ENCODE measurements at places on chromosomes 2 and 18.

DNA sequence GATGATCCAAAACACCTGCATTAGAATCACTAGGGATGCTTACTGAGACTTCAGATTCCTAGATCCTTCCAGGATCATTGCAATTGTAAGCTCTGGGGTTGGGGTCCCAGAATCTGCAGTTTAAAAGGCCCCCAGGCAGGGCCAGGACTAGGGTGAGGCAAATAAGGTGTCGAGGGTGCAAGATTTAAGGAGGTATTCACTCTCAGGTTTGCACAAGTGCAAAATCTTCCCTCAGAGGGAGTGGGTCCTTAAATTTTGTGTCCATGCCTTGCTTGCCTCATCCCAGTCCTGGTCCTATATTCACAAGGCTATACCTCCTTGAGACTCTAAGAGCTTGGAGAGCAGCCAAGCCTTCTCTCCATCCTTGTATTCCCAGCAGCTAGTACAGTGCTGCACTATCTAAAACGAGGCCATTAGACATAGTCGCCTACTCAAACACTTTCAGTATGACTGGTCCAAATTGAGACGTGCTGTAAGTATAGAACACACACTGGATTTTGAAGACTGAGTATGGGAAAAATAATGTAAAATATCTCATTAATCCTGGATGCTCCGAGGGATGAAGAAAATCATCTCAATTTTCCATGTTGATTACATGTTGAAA is 31.6 kb upstream of the MREG start:
- no peaks in the 10 kb centered on the region for H3K27me3 ChIP-seq
- H3K36me3 ChIP-seq, result peaks cover 39% of the 10 kb centered on the region
- no peak for DNase-seq

- H3K36me3 ChIP-seq, result no peaks in the 10 kb centered on the region
- H3K27me3 ChIP-seq, result peaks cover 12% of the 10 kb centered on the region
- no peaks in the 10 kb centered on the region for H3K4me1 ChIP-seq
- H3K27ac ChIP-seq, result no peak overlapping the region
These were observed 208.4 kb downstream of the CDH20 start for GRCh38 chr18:61541673-61542072.

- DNase-seq, result no peak
- H3K4me3 ChIP-seq, result no peak overlapping the region
- no peak overlapping the region for H3K27ac ChIP-seq
These were observed 175.6 kb downstream of the ALPK2 start for GRCh38 chr18:58453167-58453808.

GRCh38 chr2:39421354-39421753 is 15.7 kb downstream of the MAP4K3 start:
- DNase-seq, result no peak
- peaks cover 63% of the 10 kb centered on the region for H3K4me1 ChIP-seq
- H3K27me3 ChIP-seq, result no peaks in the 10 kb centered on the region
- H3K27ac ChIP-seq, result no peak overlapping the region
- H3K36me3 ChIP-seq, result no peaks in the 10 kb centered on the region

- H3K27me3 ChIP-seq, result no peaks in the 10 kb centered on the region
- H3K27ac ChIP-seq, result no peak overlapping the region
- no peaks in the 10 kb centered on the region for H3K36me3 ChIP-seq
- H3K4me3 ChIP-seq, result no peak overlapping the region
These were observed 344.9 kb downstream of the CYRIA start for GRCh38 chr2:16320716-16321115.

DNA sequence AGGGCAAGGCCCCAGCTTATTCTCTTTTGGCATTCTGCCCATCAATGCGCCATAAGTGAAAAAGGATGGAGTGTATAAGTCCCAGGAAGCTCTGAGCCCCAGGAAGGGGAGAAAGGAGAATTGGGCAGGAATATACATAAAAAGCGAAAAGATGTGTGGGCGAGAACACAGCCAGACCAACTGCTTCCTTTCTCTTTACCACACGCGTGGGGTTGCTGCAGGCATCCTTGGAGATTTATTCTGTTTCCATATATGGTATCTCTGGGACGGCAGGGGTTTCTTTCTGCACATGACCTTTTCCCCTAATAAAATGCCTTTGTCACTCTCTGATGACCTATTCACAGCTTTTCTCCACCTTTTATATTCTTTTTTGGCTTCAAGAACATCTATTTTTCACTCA is 440.5 kb downstream of the NBAS start:
- no peak overlapping the region for H3K27ac ChIP-seq
- H3K4me1 ChIP-seq, result peaks cover 3% of the 10 kb centered on the region
- no peaks in the 10 kb centered on the region for H3K36me3 ChIP-seq
- no peaks in the 10 kb centered on the region for H3K27me3 ChIP-seq
- no peak for DNase-seq

GRCh38 chr18:59067873-59068272 is 71.8 kb upstream of the SEC11C start:
- no peak overlapping the region for H3K27ac ChIP-seq
- DNase-seq, result no peak
- H3K4me1 ChIP-seq, result peaks cover 4% of the 10 kb centered on the region
- no peaks in the 10 kb centered on the region for H3K36me3 ChIP-seq

DNA sequence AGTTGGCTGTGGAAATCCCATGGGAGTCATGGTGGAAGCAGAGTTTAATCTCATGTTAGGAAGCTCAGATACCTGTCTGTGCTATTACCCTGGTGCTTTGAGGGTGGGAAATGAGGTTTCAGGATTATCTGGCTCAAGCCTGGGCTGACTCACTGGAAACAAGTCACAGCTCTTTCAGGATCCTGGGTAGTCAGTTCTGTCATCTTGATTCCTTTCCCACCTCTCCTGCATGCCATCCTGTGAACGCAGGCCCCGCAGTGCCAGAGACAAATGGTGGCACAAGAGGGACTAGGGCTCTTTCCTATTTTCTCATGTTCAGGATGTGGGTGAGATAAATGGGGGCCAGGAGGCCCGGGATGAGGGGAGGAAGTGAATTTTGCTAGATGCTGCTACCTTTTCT is 3.7 kb upstream of the FAM136A start:
- no peak for DNase-seq
- H3K27ac ChIP-seq, result no peak overlapping the region
- H3K4me1 ChIP-seq, result peaks cover 17% of the 10 kb centered on the region
- H3K36me3 ChIP-seq, result peaks cover 8% of the 10 kb centered on the region

GRCh38 chr2:120732506-120733237 is 3.0 kb upstream of the GLI2 start:
- no peaks in the 10 kb centered on the region for H3K36me3 ChIP-seq
- H3K4me3 ChIP-seq, result no peak overlapping the region
- no peak overlapping the region for H3K27ac ChIP-seq
- DNase-seq, result no peak
- peaks cover 7% of the 10 kb centered on the region for H3K4me1 ChIP-seq
- H3K27me3 ChIP-seq, result peaks cover 61% of the 10 kb centered on the region

- peak overlapping the region; percentile 87 for H3K27ac ChIP-seq
- no peaks in the 10 kb centered on the region for H3K27me3 ChIP-seq
- peaks cover 45% of the 10 kb centered on the region for H3K4me1 ChIP-seq
- DNase-seq, result peak; percentile 71
These were observed 558 bp downstream of the THAP4 start for GRCh38 chr2:241636182-241637017.

- H3K36me3 ChIP-seq, result peaks cover 99% of the 10 kb centered on the region
- no peak for DNase-seq
- H3K27me3 ChIP-seq, result no peaks in the 10 kb centered on the region
- H3K4me1 ChIP-seq, result peaks cover 30% of the 10 kb centered on the region
These were observed 23.1 kb downstream of the LPIN1 start for GRCh38 chr2:11769516-11769915.

DNA sequence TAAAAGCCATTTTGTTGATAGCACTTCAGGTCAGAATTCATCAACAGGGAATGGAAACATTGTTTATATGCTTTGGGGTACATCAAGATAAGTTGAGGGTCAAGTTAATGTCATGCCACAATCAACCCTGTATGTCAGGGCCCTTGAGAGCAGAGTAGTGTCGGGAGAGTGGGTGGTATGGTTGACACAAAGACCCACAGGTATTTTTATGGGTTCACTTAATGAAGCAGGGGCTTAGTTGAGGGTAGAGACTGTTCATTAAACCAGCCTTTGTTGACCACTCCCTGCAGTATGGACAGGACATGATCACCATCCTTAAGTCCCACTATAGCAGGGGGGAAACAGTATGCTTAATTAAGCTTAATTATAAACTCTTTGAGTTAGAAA is 5.7 kb downstream of the RPL37A start:
- no peaks in the 10 kb centered on the region for H3K27me3 ChIP-seq
- peak overlapping the region; percentile 26 for H3K4me3 ChIP-seq
- peaks cover 43% of the 10 kb centered on the region for H3K4me1 ChIP-seq

DNA sequence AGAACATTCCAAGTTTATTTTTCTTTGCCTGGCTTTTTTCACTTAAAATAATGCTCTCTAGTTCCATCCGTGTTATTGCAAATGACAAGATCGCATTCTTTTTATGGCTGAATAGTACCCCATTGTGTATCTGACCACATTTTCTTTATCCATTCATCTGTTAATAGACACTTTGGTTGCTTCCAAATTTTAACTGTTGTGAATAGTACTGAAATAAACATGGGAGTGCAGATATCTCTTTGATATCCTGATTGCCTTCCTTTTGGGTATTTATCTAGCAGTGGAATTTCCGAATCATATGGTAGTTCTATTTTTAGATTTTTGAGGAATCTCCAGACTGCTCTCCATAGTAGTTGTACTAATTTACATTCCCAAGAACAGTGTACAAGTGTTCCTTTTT is 230.5 kb downstream of the FIGN start:
- H3K27me3 ChIP-seq, result no peaks in the 10 kb centered on the region
- H3K36me3 ChIP-seq, result no peaks in the 10 kb centered on the region
- H3K27ac ChIP-seq, result no peak overlapping the region
- H3K4me3 ChIP-seq, result no peak overlapping the region

DNA sequence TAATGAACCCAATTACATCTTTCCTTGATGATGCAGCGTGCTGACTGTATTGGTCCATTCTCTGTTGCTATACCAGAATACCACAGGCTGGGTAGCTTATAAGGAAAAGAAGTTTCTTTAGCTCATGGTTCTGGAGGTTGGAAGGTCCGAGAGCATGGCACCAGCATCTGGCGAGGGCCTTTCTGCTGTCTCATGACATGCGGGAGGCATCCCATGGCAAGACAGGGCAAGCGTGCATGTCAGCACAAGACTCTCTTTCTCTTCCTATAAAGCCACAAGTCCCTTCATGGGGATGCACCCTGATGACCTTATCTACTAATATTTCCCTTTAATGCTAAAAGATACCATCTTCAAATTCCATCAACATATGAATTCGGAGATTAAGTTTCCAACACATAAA is 122.8 kb upstream of the FHL2 start:
- H3K27ac ChIP-seq, result no peak overlapping the region
- H3K36me3 ChIP-seq, result no peaks in the 10 kb centered on the region
- H3K4me1 ChIP-seq, result no peaks in the 10 kb centered on the region
- no peak for DNase-seq

- H3K27ac ChIP-seq, result no peak overlapping the region
- no peaks in the 10 kb centered on the region for H3K36me3 ChIP-seq
- no peak overlapping the region for H3K4me3 ChIP-seq
These were observed 46.4 kb downstream of the ZNF804A start for GRCh38 chr2:184644685-184645084.

DNA sequence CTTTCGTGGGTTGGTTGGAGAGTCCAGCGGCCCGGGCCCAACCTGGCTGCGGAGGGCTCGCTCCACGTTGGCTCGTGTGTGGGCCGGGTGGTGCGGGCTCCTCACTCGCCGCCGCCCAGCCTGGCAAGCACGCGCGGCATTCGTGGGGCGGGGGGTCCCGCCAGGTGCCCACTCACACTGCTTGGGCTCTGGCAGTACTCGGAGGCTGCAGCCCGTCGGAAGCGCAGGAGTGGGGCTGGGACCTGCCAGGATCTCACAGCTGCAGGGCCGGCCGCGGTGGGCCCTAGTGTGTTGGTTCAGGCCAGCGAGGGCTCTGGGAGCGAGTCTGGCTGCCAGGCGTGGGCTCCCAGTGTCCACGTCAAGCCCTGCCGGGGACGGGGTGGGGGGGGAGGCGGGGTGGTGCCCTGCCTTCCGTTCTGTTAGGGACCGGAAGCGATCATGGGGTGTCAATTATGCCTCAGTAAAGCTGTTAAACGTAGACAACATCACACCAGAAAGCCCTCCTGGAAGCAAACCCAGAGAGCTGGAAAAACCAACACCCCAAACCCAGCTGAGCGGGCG is 1.0 kb upstream of the HS6ST1 start:
- peak overlapping the region; percentile 55 for H3K4me3 ChIP-seq
- DNase-seq, result peak; percentile 32
- peaks cover 35% of the 10 kb centered on the region for H3K4me1 ChIP-seq
- H3K27ac ChIP-seq, result no peak overlapping the region
- peaks cover 14% of the 10 kb centered on the region for H3K36me3 ChIP-seq

GRCh38 chr2:5945742-5946141 is 253.6 kb downstream of the SOX11 start:
- no peak overlapping the region for H3K27ac ChIP-seq
- no peaks in the 10 kb centered on the region for H3K27me3 ChIP-seq

- peaks cover 67% of the 10 kb centered on the region for H3K36me3 ChIP-seq
- no peak for DNase-seq
- peaks cover 26% of the 10 kb centered on the region for H3K4me1 ChIP-seq
- H3K27me3 ChIP-seq, result no peaks in the 10 kb centered on the region
These were observed 142.4 kb downstream of the THADA start for GRCh38 chr2:43453179-43454170.

GRCh38 chr2:143133783-143134182 is 4.6 kb downstream of the ARHGAP15 start:
- no peak for DNase-seq
- H3K4me3 ChIP-seq, result no peak overlapping the region
- H3K27ac ChIP-seq, result no peak overlapping the region
- H3K27me3 ChIP-seq, result no peaks in the 10 kb centered on the region

GRCh38 chr2:42193722-42194187 is 24.6 kb downstream of the EML4 start:
- no peak overlapping the region for H3K4me3 ChIP-seq
- peaks cover 16% of the 10 kb centered on the region for H3K36me3 ChIP-seq
- H3K4me1 ChIP-seq, result peaks cover 84% of the 10 kb centered on the region
- no peak for DNase-seq

GRCh38 chr2:227623226-227623625 is 5.9 kb downstream of the SCYGR4 start:
- H3K27ac ChIP-seq, result no peak overlapping the region
- H3K36me3 ChIP-seq, result no peaks in the 10 kb centered on the region
- H3K4me1 ChIP-seq, result no peaks in the 10 kb centered on the region

- no peak overlapping the region for H3K4me3 ChIP-seq
- no peaks in the 10 kb centered on the region for H3K27me3 ChIP-seq
- no peak overlapping the region for H3K27ac ChIP-seq
- H3K4me1 ChIP-seq, result peaks cover 74% of the 10 kb centered on the region
- DNase-seq, result no peak
- peaks cover 38% of the 10 kb centered on the region for H3K36me3 ChIP-seq
These were observed 16.5 kb downstream of the UXS1 start for GRCh38 chr2:106177581-106177980.

Data from activated T-cell treated with anti-CD3 and anti-CD28 coated beads, Interleukin-2, amount 50 U/mL, for 24 hours (primary cell).